ENCODE measurements at places on chromosomes 5 and 9. TPM values are rescaled to one million over a fixed set of nuclear protein-coding genes. Genes with fewer than 3 reads are reported as not detected.

The CDX1 gene
- total RNA-seq, result not detected

DNA sequence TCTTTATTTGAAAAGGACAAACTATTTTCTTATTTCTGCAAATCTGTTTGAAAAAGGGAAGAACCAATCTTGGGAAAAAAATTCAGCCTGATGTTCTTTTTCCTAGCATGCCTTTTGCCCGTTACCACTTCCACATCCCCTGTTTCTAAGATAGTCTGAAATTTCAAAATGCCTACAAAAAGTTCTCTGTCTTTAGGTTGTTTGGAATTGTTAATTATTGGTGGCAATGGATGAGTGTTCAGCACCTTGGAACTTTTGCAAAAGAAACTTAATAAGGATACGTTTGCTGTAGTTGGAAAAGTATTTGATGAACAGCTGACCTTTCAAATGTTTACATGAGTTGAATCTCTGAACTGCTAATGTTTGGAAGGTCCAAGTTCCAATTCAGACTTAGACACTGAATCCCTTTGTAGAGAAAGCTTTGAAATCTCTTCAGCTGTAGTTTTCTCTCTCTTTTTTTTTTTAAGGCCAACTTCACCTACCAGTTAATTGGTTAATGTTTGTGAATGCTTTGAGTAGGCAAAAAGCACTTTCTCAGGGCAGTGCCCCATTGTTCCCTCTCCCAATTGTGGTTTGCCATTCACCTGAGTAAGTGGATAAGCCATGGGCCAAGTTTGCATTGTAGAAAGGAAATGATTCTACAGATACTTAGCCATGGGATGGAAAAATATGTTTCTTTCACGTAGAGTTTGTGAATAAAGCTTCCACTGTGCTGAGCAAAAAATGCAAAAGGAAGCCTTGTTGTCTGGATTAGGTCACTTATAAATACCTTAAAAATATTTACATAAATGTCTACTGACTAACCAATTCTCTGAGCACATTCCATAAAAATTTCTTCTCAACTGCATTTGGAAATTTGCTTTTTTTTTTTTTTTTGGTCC, 156.4 kb upstream of the ELL2 start:
- DNase-seq, result no peak

The PCDHB8 gene
- total RNA-seq, result 0.53 TPM

The GPR150 gene
- total RNA-seq, result 0.31 TPM

DNA sequence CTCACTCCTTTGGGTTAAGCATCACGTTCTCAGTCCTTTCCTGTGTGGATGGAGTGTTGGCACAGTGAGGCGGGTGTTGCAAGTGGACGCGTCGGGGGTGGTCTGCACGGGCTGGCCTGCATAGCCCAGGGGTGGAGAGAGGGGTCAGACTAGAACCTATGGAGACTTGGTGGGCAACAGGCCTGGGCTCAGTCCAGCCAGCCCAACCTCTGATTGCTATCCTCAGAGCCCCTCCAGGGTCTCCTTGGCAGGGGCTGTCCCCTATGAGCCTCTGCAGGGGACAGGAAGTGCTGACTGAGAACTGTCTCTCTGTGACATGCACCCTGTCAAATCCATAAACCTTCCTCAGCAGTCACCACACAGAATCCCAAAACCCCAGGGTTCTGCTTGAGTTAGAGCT, 2.3 kb downstream of the DCANP1 start:
- no peak for DNase-seq

GRCh38 chr5:71706906-71707305, 12.2 kb upstream of the CARTPT start:
- no peak for DNase-seq

The RUFY1 gene
- total RNA-seq, result 44.9 TPM

GRCh38 chr9:120308495-120308894, 271.5 kb downstream of the CDK5RAP2 start:
- DNase-seq, result no peak

The GRPEL2 gene
- 41.0 TPM for total RNA-seq

The IL9 gene
- total RNA-seq, result not detected

- no peak for DNase-seq
These were observed 29.9 kb upstream of the FSTL4 start for GRCh38 chr5:133642153-133642722.

- peak; percentile 48 for DNase-seq
These were observed 51.6 kb downstream of the ENTREP1 start for GRCh38 chr9:69376651-69377050.

DNA sequence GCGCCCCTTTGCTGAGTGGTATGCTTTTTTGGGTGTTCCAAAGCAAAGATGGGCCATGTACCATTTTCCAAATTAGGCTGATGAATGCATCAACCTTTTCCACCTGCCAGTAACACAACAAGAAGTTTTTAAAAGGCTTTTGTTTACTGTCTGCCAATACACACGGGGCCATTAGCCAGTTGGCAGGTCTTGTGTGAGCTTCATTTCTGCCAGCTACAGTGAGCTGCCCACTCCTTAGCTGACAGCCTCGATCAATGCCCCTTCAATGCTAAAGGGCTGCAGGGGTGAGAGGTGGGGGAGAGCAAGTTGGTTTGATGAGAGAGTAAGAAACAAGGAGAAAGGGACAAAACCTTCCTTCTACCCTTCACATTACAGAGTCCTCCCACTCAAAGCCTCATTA, 128.7 kb downstream of the C5orf15 start:
- no peak for DNase-seq

The SPIN1 gene
- 56.8 TPM for total RNA-seq

The KLHL3 gene
- 13.6 TPM for total RNA-seq

- no peak for DNase-seq
These were observed 26.0 kb upstream of the EPB41L4B start for GRCh38 chr9:109346904-109347303.

The DOK3 gene
- 5.3 TPM for total RNA-seq

DNA sequence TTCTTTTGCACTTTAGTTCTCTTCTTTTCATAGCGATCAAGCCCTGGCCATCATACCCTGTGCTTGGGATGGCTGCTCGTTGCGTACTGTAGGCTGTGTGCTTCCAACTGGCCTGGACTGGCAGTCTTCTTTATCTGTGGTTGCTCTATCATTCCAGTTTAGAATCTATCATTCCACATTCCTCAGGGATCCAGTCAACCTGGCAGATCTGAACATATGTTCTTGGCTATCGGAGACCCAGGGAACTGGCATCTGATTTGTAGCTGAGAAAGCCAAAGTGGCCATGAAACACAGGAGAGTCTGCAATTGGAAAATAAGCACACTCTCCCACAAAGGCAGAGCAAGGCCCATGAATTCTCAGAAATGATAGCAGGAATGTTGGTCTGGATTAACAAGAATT, 22.6 kb upstream of the SLC46A2 start:
- no peak for DNase-seq

- DNase-seq, result peak; percentile 43
These were observed 176.4 kb upstream of the ANKRD55 start for GRCh38 chr5:56409331-56410190.

GRCh38 chr5:107268241-107268640, 402.5 kb downstream of the EFNA5 start:
- DNase-seq, result peak; percentile 41

The FOXD4L3 gene
- not detected for total RNA-seq

- DNase-seq, result no peak
These were observed 41.5 kb downstream of the C5orf22 start for GRCh38 chr5:31573494-31574142.

DNA sequence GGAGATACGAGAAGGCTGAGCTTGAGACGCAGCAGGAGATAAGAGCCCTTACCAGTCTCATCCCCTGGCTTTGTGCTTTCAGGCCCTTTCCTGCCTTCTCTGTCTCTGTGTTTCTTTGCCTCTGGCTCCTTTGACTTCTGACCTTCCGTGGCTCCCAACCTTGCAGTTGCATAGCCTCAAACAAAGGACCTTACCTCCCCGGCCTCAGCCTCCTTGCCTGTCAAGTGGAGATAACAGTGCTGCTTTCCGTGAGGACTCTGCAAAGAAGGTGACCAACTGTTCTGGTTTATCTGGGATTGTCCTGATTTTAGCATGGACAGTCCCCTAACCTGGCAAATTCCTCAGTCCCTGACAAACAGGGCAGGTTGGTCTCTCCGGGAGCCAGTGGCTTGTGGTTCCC, 287.8 kb upstream of the MVB12B start:
- no peak for DNase-seq

The SLC6A3 gene
- not detected for total RNA-seq
